ENCODE measurements at places on chromosomes 1 and 21.

DNA sequence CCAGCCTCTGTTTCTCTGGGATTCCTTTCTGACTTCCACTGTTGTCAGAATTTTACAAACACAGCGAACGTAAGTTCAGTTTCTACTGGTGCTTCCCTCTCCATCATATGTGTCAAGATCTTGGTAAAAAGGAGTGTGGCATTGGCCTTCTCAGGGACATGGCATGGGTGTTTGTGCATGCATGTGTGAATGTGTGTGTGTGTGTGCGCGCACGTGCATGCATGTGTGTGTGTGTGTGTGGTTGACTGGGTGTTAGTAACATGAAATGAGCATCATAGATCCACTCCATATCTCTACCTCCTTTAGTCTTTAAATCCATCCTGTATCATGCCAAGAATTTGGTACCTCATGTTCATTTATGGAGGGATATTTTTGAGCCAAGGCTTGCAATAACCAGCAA lies 411.3 kb downstream of the NPHP4 start:
- DNase-seq = no peak

DNA sequence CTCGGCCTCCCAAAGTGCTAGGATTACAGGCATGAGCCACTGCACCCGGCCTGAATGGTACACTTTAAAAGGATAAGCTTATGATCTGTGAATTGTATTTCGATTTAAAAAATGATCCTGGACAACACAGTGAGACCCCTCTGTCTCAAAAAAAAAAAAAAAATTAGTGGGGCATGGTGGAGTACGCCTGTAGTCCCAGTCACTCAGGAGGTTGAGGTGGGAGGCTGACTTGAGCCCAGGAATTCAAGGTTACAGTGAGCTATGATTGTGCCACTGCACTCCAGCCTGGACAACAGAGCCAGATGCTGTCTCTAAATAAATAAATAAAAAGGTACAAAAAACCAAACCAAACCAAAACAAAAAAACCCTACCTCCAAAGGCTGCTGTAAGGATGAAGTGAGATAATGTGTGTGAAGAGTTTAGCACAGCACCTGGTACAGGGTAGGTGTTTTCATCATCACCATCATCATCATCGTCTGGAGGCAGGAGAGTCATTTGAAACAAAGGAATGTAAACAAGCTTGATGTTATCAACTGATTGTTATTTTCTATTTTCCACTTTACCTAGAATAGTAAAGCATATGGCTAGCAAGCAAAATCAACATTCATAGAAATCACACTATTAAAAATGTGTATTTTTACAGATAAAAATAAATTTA lies 22.5 kb upstream of the HTR1D start:
- no peak for DNase-seq

GRCh38 chr21:28828021-28828420 lies 164.7 kb downstream of the LTN1 start:
- no peak for DNase-seq

DNA sequence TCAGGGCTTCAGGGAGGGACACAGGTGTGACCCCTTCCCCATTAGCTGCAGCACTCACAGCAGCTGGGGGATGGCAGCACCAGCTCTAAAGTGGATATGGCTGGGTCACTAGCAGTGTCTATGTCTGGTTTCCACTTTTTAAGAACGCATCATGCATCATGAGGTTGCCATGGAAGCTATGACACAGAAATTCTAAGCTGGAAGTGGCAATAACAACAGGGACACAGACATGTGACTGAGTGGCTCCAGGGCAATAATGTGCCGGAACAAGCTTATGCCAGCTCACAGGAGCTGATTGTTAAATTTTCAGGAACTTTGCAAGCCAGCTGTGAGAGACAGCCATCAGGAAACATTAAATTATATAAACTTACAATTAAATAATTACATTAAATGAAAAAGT lies 51.2 kb upstream of the NFASC start:
- no peak for DNase-seq

GRCh38 chr1:242002510-242002909 lies 3.6 kb upstream of the MAP1LC3C start:
- DNase-seq = peak; percentile 46

Measured in fibroblast of skin of abdomen (primary cell).